ENCODE measurements at places on chromosomes 2 and 18.
A peak's percentile ranks its signal among the peaks of the same experiment; 100 is the strongest.

GRCh38 chr2:189933041-189933440, 129.5 kb downstream of the MSTN start:
- DNase-seq: no peak

DNA sequence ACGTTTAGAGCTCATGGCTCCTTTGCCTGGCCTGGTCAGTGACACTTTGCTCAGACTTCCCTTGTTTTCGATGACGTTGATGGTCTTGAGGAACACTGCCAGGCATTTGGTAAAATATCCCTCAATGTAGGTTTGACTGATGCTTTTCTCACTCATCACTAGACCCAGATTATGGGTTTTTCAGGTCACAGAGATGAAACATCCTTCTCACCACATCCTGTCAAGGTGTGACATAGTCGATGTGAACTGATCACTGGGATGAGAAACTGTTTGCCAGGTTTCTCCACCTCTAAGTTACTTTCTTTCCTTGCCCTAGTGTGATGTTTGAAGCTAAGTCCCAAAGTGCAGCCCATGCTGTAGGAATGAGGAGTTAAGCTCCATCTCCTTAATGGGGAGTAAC, 81.5 kb downstream of the AFF3 start:
- no peak for DNase-seq

DNA sequence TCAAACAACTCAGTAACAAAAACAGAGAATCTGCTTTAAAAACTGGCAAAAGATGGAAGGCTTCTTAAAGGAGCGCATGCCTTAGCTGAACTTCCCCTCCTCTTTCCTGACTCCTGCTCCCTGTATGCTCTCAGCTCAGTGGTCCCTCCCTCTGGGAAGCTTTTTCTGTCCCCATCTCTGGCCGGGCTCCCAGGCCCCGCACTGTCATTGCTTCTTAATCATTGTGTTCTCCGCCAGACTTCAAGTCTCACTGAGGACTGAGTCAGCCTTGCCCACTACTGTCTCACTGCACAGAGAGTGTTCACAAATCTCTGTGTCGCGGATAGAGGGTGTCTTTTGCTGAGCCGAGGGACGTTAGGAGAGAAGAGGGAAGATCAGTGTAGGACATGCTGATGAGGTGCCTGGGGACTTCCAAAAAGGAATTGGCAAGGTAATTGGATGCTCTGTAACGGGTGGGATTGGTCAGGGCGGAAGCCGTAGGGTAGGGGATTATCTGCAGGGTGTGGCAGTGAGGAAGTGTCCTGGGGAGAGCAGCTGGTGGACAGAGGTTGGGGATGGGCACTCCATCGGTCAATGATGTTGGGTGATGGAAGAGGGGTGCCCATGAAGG, 16.2 kb downstream of the TOGARAM2 start:
- DNase-seq: no peak

DNA sequence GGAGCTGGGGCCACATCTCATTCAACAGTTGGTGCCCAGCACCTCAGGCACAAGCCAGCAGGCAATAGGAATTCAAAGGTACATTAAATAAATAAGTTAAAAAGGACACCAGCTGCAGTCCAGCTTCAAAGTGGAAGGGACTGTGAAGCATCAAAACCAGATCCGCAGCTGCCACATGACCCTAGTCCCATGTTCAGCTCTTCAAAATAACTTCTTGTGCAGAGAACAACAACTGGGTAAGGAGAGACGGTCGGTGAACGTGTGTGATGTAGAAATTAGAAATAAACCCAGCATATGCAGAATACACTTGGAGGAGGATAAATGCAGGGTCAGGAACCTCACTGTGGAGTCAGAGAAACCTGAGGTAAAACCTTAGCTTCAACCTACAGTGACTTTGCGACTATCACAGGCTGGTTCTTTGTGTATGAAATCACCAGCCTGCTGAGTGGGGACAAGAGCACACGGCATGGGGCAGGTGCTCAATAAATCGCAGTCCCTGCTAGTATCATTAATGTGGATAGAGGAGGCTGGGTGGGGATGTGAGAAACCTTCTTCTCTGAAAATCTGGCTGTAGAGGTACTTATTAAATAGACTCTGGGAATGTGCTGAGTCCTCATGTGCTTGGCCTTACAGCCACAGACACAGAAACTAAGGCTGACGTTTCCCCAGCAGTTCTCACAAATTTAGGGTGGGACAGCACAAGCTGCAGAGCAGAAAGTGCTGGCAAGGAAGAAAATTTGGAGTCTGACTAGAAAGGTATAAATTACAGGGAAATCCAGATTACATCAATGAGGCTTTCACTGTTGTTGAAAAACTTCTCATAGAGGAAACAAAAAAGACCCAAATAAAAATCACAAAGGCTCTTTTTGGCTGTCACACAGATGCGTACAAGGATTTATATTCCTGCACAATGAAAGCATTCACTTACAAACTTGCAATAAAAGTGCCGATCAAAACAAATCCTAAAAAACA, 20.7 kb downstream of the FBXO15 start:
- no peak for DNase-seq

DNA sequence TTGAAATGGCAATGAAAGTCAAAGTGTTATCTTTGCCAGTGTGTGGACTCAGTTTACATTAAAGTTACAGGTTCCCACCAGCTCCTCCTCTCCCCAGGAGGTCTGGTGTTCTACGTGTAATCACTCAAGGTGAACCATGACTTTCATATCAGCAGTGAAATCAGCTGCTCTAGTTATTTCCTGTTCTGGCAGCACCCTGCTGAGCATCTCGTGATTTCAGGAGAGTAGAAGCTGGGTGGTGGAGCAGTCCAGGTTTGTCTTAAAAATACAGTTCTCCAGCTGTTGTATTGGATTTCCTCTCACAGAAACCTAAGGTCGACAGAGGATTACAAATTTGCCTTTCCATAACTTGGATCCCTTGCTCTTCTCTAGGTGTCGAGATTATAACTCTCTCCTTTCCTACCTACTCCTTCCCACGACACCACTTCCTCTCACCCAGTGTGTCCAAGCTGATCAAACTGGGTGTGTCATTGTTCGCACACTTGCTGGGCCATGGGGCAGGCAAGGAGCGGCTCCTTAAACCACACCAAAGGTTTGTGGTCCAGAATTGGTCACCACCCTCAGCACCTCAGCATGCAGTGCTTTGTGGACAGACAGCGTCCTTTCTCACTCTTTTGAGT, 13.0 kb upstream of the ARHGAP25 start:
- DNase-seq: no peak

- no peak for DNase-seq
These were observed 36.0 kb upstream of the TANK start for GRCh38 chr2:161124201-161124600.

GRCh38 chr2:216516730-216517350, 18.2 kb downstream of the RPL37A start:
- DNase-seq: peak; percentile 64

DNA sequence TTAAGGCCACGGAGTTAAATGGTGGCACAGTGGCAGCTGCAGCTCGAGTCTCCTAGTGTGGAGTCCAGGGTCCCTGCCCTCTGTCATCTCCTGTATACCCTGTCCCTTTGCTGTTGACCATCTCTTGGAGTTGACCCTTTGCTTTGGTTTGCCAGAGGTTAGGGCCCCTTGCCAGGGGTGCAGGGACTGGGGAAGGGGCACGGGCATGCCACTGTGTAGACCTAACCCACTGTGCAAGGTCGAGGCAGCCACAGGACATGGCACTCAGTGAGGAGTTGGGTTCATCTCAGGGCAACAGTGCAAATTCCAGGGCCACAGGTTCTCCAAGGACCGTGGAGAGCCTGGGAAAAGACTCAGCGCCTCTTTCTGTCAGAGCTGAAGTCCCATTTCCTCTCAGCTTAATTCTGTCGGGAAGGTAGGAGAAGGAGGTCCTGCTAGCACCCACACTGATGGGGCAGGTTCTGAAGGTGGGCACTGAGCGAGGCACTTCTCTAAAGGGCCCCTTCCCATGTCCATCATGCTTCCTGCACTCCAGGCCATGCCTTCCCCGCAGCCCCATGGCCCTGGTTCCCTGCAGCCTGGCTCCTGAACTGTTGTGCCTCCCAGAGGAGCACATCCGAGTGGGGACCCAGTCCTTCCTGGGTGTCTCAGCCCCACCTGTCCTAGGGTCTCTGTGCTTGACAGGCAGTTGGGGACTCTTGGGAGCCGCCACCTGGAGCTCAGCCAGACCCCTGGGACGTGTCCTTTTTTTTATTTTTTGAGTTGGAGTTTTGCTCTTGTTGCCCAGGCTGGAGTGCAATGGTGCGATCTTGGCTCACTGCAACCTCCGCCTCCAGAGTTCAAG, 2.8 kb downstream of the KHK start:
- DNase-seq: no peak

DNA sequence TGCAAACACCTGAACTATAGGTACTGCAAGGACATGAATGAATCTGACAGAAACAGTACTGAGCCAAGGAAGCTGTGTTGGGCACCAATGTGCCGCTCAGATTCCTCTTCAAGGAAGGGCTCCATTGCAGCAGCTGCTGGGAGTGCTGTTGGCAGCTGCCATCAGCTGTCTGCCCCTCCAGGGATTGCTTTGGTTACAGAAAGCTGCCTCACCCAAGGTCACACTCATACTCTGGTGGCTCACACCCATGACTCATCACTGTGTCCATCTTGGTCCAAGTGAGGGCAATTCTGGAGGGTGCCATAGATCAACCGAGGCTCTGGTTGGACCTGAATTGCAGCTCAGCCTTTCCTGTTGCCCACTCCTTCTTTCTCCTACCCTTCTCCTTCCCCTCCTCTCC, 24.4 kb upstream of the TRPM8 start:
- no peak for DNase-seq

- DNase-seq: peak; percentile 16
These were observed 251.4 kb downstream of the KLHL29 start for GRCh38 chr2:23636426-23636825.

- no peak for DNase-seq
These were observed 3.5 kb downstream of the BIN1 start for GRCh38 chr2:127103243-127104165.

DNA sequence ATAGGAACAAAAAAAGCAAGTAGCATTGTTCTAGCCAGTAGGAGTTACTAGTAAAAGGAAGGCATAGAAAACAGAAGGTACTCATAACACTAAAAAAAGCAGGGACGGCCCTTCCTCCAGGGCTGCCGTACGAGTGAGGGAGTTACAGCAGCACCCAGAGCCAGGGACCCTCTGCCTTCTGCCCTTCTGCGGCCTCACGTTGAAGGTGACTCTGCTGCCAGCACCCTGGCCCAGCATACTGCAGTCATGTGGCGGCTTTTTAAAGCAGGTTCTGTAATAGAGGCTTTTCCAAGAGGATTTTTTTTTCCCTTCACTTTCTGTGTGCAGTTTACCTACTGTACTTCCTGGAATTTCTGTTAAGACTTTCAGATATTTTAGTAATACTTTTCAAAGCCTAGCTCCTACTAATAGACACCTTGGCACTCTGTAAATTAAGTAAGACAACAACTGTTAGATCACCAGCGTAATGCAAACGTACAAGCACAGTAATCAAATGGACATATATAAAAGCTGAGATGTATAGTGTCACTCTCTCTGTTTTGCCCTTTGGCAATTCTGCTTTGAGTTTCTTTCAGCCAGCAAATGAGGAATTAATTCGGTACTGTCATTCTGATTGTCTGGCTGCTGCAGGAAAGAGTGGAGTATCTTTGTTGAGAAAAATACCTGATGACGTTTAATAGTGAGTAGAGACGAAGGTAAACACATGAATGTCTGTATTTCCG, 161.5 kb downstream of the PTGR3 start:
- DNase-seq: no peak

- no peak for DNase-seq
These were observed 42.5 kb downstream of the ZNF519 start for GRCh38 chr18:14089781-14090180.

DNA sequence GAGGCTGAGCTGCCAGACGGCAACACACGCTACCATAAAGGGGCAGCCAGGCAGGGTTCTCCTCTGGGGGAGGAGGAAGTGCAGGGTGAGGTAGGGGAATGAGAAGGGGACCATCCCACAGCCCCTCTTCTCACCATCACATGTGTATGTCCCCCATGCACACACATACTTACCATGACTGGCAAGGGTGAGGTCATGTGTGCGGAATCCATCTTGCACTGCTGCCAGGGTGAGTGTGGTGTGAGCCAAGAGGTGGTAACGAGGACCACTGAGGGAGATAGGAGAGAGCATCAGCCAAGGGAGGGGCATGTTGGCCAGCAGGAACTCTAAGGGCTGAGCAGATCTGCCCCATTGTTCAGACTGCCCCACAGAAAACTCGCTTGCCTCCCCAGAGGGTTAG, 7.1 kb downstream of the WDR54 start:
- no peak for DNase-seq

DNA sequence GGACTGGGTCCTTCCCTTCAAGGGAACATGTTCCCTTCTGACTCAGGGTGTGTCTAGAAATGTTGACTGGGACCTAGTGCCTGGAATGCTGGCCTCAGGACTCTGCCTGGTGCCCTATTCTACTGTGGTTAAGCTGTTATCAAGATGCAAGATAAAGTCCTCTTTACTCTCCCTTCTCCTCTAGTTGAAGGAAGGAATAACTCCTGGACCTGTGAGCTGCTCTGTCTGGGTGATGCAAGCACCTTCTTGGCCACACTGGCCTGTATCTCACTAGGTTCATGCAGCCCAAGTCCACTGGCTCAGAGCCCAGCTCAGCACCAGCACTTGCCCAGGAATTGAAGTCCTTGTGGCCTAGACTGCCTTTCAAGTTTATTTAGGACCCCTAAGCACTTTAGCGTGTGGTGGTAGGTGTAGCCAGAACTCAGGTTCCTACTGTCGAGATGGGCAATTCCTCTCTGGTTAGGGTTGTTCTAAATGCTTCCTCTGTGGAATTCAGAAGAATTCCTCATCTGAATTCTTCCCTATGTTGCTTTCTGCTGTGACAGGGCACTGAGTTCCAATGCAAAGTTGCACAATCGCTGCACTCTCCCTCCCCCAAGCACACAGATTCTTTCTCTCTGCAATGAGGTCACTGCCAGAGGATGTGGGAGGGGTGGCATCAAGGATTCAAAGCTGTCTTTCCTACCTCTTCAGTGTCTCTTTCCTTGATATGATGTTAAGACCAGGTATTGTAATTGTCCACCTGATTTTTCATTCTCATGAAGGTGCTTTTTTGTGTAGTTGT, 54.7 kb downstream of the VWC2L start:
- DNase-seq: peak; percentile 81

DNA sequence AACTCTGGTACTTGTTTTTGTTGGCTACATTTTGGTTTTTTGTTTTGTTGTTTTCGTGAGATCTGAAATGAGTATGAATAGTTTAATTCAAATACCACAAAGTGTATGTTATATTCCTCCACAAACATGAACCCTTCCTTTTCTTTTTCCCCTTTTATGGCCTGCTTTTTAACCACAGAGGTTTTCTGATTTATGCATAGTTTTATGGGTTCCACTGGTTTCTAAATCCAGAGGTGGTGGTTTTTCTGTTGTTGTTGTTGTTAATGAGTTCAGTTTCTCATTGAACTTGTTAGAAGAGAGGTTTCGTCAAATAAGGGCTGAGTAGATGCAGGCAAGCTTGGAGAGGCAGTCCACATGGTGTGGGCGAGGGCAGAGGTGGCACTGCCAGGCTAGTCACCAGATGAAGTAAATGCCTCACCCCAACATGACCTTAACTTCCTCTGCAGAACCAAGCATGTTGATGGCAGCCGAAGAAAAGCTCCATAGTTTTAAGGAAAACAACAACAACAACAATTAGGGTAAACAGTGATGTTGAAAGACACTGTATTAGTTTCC, 72.5 kb downstream of the RIF1 start:
- no peak for DNase-seq

GRCh38 chr2:15812187-15812780, 128.1 kb upstream of the MYCN start:
- no peak for DNase-seq
